ENCODE measurements at places on chromosomes 1 and 21.

GRCh38 chr1:238177960-238178645 is 287.4 kb upstream of the ZP4 start:
- DNase-seq = no peak

- DNase-seq = no peak
Measured at GRCh38 chr1:11691302-11691914, at the start of gene DRAXIN. DRAXIN (plus strand) TSS chr1:11691710; CDS start chr1:11706259, 14,549 bp downstream.

DNA sequence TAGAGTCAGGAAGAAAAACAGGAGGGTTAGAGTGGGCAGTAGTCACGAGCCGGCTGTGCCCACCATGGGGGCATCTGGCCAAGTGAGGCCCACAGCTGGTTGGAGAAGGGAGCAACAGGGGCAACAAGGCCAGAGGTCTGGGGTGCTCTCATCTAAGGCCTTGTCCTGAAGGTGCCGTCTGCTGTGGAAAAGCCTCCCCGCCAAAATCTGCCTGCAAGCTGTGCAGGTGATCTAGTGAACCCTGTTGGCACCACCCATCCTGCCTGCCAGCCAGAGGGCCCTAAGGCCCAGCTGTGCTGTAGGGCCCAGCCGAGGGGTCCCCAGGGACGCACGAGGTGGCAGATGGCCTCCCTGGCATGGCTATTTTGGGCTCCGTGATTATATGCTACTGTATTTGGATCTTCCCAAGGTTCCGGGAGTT is 51.3 kb downstream of the LGR6 start:
- DNase-seq = no peak

- DNase-seq = no peak
Measured at GRCh38 chr1:87042111-87042811, 127.8 kb downstream of the HS2ST1 start.

DNA sequence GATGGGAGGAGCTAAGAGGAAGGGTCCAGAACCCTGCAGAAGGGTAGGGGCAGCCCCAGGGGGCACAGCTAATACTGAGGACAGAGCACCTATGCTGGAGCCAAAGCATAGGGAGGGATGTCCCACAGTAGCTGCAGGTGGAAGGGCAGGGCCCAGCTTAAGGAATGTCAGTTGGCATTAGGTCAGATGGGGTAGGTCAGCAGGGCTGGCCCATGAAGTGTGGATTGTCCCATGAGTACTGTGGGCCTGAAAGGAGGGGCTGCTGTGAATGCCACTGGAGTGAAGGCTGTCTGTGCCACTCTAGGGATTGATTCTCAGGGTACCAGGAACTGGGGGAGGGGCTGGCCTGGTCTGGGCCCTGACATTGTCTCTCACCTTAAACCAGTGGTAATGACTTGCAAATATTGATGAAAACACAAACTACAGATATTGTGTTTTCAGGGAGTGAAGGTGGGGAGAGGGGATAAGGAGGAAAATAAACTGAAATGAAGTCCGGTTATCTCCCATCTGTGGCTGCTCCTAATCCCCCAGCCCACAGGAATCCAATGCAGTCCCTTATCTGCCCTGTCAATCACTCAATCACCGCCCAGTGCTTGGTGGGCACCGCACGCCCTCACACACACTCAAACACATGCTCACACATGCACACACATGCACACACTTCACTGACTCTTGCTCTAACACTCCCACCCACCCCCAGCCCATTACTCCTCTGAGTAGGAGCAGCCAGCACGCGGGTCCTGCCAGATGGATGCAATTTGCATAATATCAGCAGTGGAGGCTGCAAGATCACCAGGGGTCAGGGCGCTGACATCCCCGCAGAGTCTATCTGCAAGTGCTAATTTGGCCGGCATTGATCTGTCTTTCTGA is 27.8 kb downstream of the DMAP1 start:
- DNase-seq = no peak

DNA sequence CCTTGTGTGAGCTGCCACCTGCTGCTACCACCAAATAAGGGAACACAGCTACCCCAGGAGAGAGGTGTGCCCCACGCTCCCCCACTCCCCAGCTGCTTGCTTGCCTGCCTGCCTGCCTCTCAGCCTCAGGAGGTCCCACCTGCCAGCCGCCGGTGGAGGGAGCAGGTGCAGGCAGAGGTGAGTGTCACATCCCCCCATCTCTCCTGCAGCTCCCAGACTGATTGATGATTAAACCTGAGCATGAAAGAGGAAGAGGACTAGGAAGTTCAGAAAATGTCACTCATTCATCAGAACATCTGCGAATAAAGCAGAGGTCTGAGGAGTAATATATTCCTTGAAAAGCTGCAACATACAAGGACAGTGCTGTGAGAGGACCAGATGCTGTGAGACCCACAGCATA is 58.6 kb upstream of the HIVEP3 start:
- DNase-seq = no peak

DNA sequence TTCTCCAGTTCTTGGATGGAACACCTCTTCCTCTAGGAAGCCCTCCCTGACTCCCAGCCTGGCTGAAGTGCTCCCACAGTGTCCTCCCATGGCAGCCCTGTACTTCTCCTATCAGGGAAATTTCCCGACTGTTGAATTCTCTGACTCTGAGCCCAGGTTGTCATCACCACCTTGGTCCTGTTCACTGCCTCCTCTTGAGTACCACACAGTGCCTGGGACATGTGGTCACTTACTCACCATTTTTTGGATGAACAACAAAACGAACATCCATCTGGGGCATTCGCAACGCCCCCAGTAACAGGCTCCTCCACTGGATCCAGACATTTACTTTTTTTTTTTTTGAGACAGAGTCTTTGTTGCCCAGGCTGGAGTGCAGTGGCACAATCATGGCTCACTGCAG is 37.4 kb downstream of the CHD5 start:
- DNase-seq = no peak

GRCh38 chr1:45488666-45489377 is 2.1 kb downstream of the TESK2 start:
- DNase-seq = no peak

GRCh38 chr21:32411350-32412161 is 950 bp upstream of the EVA1C start:
- peak; percentile 66 for DNase-seq

DNA sequence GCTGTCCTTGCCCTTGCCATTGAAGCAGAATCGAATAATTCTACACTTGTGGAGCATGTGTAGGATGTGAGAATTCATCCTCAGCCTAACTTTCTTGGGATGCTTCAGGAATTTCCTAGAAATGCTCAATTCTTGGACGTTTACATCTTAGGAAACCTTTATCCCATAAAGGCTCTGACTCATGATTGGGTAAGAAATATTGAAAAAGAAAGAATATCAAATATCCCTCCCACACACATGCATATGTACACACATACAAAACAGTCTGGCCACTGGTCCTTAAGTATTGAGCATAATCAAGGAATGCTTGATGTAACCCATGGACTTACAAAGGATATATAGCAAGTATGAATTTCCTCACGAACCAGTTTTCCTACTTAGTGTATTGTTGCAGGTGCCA is 83.9 kb upstream of the IPO9 start:
- no peak for DNase-seq

All from CD4-positive, alpha-beta T cell treated with Interferon alpha-2 for 1 hour (primary cell).